ENCODE measurements at places on chromosomes 16 and 17.

- DNase-seq = no peak
Measured at GRCh38 chr16:85395913-85396878, 216.9 kb upstream of the GSE1 start.

DNA sequence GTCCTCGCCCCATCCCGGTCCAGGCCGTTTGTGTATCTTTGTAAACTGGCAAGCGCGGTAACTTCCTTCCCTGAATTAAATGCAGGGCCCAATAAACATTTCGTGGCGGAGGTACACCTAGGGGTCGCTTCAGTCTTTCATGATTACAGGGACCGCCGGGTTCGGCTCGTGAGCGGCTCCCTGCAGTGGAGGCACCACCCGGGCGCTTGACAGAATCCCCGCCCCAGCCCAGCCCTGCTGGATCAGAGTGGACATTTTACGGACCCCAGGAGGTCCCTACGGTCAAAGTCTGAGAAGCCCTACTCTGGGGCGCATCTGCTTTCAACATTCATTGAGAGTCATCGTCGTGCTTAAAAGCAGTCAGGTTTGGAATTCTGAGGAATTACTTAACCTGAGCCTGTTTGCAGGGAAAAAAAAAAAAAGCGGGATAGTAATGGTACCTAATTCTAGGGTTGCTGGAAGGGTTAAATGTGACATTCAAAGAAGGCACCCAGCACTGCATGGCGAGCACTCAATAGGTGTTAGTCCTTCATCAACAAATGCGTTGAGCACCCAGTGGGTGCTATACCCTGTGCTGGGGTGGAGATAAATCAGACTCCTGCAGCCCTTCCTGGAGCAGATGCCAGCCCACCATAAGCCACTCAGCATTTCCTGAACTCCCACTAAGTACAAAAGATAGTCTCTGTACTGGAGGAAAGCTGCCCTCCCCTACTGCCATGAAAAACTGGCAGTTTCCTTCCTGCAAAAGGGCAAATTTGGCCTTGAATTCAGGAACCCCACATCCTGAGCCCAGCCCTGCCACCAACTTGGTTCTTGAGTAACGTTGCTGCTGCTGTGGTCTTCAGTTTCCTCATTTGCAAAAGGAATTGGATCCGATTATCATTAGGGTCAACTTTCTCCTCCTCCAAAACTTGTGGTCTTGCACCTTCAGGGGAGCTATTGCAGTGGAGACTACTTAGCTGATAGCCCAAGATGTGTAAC, 658 bp upstream of the DUSP3 start:
- no peak for DNase-seq

DNA sequence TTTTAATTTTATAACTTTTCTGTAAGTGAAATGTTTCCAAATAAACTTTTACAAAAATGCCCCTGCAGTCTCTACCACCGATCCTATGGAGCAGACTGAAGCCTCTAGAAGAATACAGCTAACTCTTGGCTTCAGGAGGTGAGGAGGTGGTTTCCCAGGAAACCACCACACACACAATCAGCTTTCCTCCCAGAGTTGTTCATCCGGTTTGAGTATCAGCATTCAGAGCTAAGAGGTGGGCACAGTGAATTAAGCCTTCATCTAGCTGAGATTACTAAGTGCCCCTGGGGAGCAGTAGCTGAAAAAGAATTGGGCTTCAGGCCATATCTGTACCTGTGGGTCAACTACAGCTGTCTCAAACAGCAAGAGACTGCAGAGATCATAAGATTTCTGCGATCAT, 139.7 kb downstream of the AATF start:
- no peak for DNase-seq

- no peak for DNase-seq
Measured at GRCh38 chr16:18800293-18800692, 1.1 kb downstream of the ARL6IP1 start.

- DNase-seq = no peak
Measured at GRCh38 chr16:75226550-75227360, 8.0 kb downstream of the CTRB1 start.

DNA sequence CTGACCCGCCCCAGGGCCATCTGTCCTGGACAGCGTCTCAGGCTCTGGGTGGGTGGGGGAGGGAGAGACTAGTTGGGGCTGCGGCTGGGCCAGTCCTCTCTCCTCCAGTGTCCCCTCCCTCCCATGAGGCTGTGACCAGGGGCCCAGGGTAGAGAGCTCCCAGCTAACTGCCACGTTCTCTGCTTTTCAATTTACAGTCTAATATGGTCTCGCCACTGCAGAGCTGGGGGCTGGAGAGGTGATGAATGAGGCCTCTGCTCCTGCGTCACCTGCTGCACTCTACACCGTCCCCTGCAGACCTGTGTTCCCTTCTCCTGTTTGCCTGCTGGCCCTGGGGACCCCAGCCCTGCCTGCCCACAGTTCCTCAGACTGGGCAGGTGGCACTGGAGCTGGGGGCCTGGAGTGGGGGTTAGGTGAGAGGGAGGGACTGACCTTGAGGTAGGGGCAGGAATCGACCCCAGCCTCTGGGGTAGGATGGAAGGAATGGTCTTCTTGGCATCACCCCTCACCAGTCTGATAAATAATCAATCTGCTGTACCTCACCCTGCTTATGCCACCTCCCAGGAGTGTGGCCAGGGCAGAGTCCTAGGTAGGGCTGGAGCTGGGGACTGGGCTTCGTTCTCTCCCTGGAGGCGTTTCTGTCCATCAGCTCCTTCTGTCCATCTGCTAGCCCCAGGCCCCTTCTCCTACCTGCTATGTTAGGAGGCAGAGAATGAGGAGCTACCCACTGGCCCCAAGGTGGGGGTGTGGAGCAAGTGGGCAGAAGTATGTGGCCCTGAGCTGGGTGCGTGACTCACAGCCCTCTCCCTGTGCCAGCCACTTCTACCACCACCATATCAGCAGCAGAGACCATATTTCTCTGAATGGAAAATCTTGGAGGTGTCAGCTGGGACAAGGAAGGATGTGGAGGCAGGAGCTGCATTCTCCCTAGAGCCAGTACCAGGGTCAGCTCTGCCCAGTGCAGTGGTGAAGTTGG, 12.9 kb downstream of the SEZ6 start:
- no peak for DNase-seq

- DNase-seq = no peak
Measured at GRCh38 chr17:49028271-49028670, 31.1 kb downstream of the IGF2BP1 start.

DNA sequence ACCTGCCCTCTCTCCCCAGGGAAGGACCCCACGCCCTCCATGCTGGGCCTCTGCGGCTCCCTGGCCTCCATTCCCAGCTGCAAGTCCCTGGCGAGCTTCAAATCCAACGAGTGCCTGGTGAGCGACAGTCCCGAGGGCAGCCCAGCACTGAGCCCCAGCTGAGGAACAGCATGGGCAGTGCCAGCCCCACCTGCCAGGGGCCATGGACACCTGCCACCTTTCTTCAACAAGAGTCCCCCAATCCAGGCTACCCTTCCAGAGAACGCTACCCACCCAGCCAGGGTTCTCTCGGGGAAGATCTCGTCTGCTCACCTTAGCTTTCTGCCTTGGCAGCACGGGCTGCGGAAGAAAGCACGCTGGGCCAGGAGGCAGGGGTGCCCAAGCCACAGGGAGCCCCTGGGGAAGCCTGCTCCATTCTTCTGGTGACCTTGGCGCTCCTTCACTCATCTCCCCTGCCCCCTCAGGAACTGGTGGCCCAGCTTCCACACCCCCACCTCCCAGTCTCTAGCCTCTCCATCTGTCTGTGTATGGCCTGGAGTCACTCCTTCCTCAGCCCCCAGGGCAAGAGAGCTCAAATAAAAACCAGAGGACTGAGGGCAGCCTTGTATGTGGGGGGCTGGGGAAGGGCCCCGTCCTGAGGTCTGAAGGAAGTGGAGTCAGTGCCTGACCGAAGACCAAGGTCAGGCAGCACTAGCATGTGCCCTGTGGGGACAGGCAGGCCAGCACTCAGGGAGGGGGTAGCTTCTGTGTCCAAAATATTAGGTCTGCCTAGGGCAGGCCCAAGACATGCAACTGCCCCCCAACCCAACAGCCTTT, 6.3 kb downstream of the SLC25A39 start:
- DNase-seq = no peak

DNA sequence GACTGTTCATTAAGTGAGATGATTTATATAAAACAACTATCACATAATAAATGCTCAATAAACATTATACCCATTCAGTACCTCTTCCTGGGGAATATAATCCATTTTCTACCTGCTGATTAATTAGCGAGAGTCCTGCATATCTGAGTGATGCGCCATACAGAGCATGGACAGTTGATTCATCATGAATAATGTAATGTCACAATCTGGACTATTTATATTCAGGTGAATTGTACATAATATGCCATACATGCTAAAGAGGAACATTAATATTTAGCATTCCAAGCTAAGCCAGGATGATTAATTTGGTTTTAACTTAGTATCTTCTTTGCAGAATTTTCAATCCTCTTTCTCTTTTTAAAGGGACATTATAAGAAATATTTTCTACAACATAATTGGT, 362.0 kb upstream of the XYLT1 start:
- DNase-seq = no peak

- DNase-seq = no peak
Measured at GRCh38 chr17:72489272-72489641, 368.4 kb downstream of the SOX9 start.

- DNase-seq = no peak
Measured at GRCh38 chr17:81923302-81924260, 4.0 kb downstream of the MAFG start.

GRCh38 chr17:4648741-4649140, 7.3 kb upstream of the ALOX15 start:
- DNase-seq = no peak

GRCh38 chr16:73033271-73033998, 14.5 kb downstream of the ZFHX3 start:
- no peak for DNase-seq

GRCh38 chr16:31413381-31413780, 14.8 kb downstream of the COX6A2 start:
- no peak for DNase-seq

DNA sequence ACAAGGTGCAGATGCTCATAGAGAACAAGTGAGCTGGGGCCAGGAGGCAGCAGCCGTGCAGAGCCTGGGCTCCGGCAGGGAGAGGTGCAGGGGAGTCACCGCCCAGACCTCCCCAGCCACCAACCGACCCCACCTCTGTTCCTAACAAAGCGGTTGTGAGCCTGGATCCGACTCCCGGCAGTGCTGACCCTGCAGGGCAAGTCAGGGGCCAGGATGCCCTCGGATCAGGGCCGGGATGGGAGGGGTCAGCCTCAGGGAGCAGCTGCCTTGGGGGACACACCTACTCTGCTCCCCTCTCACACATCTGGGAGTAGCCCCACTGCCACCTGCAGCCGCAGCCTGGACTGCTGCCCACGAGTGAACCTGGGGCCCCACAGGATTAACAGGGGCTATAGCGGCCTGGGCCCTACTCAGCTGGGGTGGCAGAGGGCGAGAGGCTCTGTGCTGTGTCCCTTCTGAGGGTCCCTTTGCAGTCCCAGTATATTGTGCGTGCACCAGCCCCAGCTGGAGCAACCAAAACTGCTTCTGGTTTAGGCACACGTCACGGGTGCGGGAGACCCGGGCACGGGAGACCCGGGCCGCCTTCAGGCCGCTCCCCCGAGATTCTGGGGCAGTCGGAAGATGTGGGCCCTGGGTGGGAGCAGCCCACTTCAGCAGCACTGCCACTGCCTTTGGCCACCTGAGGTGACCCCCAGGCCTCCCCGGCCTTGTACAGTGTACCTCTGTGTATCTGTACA, 21.2 kb downstream of the MNT start:
- DNase-seq = no peak

DNA sequence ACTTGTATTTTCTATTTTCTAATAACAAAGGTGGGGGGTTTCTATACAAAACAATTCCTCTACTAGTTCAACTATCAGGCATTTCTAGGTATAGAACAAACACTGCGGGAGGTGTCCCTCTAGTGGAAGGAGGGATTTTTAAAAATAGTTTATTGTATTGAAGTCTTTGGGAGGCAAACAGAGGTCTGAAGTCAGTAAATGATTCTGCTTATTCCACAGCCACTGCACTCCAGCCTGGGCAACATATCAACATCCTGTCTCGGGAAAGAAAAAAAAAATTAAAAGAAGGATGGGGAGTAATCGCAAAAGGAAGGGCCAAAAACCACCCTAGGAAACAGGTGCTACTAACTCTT, 648 bp upstream of the ERCC4 start:
- no peak for DNase-seq

- no peak for DNase-seq
Measured at GRCh38 chr16:1167276-1168107, 14.6 kb downstream of the CACNA1H start.

DNA sequence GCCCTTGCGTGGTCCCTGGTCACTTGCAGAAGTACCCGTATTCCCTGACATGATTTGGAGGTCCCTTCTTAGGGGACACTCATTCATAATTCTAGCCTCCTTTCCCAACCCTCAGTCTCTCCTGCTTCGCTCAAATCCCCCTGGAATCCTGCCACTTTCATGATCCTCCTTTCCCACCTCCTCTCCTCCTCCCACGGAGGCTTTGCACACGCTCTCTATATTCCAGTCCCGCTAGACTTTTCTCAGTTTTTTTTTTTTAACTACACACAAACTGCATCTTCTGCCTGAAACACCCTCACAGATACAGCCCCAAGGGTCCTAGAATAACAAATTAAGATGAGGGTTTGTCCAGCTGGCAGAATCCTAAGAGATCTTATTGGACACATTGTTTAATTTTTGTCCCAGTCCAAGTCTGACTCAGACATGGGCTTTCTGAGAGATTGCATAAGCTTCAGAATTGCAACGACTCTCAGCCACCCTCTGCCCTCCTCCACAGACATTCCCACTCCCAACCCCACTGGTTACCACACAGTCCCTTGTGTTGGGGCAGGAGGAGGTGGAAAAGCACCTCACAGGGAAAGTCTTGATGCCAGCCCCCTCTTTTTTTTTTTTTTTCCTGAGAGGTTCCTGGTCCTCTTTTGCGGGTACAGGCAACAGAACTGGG, 739.5 kb upstream of the EEF2KMT start:
- no peak for DNase-seq

GRCh38 chr16:11080327-11080967, 136.1 kb downstream of the CLEC16A start:
- DNase-seq = no peak

DNA sequence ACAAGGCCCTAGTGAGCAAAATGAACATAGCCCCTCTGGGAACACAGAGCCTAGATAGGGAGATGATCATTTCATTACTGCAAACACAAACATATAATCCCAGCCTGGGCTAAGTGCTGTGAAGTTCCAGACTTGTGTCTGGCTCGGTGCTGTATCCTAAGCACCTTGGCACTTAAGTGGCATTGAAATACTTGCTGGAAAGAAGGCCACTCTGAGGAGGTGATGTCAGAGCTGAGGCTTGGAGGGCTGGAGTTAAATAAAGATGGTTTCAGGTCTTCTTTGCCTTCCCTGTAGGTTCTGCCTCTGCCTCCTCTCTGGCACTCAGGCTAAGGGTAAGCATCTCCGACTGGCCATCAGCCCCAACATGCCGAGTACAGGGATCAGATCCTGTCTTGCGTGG, 2.4 kb upstream of the CACNA1G start:
- no peak for DNase-seq

DNA sequence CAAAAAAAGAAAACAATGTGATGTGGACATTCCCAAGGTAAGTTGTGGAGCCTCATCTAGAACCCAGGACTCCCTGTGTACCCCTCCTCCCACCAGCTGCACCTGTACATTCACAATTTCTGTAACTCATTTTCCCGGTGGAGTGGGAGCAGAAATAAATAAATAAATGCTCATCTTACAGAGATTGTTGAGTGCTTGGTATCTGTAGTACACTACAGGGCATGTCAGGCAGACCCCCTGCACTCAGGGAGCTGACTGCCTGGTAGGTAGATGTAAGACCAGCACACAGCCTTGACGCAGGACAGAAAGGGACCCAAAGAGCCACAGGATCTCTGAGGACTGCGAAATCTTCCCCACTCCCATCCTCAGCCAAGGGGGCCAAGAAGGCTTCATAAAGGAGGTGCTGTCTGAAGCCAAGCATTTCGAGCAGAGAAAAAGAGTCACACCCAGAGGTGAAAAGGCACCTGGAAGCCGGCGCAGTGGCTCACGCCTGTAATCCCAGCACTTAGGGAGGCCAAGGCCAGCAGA, 6.5 kb downstream of the EIF1 start:
- DNase-seq = no peak

Data from stimulated activated CD4-positive, alpha-beta T cell treated with anti-CD3 and anti-CD28 coated beads, Interleukin-15, amount 100 ng/mL, for 1 hour (primary cell).